ENCODE measurements at places on chromosomes 2 and 18. TPM values are rescaled to one million over a fixed set of nuclear protein-coding genes. Genes with fewer than 3 reads are reported as not detected.

GRCh38 chr18:26941584-26941983, 76.1 kb upstream of the AQP4 start:
- no peak for DNase-seq

DNA sequence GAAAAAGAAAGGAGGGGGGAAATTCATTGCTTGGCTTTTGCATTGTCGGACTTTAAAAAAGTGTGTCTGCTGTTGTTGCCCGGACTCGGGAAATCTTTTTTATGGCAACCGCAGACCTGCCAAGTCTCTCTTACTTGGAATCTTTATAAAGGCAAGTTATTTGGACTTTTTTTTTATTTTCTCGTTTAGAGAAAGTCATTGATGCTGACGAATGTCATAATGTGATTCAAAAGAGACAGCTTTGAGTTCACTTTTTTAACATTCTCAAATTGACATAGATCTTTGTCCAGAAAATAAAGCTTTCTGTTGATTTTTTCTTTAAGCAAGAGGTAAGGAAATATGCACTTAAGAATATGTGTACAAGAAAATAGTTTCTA, 651 bp upstream of the ZNF521 start:
- no peak for DNase-seq

- DNase-seq: no peak
Measured at GRCh38 chr2:141957827-141958450, 172.9 kb downstream of the LRP1B start.

GRCh38 chr2:46530639-46531038, 51.3 kb downstream of the TMEM247 start:
- DNase-seq: no peak

DNA sequence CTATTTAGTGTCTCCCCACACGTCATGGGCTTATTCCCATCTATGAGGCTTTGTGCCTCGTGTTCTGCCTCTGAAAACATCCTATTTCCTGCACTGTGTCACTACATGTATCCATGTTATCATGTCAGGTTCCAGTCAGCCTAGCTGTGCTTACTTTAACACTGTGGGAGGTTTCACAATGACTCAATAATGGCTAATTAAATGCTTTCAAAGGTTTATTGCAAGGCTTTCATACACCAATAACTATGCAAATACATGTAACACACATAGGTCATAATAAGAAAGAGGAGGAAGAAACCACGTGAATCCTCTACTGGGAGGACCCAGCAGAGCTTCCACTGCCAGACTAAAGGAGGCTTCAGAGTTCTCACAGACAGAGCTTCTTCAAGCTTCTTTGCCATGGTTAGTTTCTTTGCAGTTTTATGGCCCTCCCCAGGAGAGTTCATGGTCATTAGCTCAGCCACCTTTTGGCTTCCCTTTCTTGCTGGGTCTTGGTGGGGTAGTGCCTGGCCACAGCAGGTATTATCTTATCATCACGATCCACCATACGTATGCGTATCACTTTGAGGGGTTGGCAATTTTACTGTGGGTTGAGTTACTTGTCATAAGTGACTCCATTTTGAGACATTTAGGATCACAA, 5.1 kb upstream of the COLEC12 start:
- DNase-seq: no peak

DNA sequence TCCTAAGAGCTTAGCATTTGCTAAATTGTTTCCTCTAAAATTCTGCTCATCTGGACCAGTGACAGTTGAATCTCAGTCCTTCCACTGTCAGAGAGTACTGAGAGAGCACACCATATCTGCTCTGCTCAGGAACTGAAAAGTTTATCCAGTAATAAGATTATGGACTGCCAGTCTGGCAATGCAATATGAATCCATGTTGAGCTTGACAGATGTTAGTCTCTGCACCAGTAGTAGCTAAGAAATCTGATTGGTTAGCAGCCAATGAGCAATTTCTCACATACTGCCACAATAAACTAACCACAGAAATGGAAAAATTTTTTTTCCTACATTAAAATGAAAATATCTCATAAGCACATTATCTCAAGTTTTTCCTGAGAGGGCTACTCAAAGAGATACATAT, 2.3 kb downstream of the PRKD3 start:
- DNase-seq: no peak

- no peak for DNase-seq
Measured at GRCh38 chr2:134023854-134024253, 230.0 kb upstream of the MGAT5 start.

DNA sequence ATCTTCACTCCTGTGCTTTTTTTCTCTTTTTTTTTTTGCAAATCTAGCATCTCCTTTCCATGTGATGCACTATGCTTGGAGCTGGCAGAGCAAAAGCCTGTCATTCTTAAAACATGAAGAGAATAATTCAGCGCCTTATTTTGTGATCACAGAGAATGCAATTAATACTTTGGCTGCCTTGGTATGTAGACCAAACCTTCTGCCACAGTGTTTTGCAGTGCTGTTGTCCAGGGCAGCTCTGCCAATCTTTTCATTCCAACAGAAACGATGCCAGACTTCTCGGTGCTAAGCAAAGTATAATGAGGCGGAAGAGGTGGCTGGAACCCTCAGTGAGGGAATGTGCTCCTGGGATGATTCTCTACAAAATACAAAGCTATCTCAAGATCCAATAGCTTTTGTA, 25.6 kb downstream of the BCL2 start:
- no peak for DNase-seq

DNA sequence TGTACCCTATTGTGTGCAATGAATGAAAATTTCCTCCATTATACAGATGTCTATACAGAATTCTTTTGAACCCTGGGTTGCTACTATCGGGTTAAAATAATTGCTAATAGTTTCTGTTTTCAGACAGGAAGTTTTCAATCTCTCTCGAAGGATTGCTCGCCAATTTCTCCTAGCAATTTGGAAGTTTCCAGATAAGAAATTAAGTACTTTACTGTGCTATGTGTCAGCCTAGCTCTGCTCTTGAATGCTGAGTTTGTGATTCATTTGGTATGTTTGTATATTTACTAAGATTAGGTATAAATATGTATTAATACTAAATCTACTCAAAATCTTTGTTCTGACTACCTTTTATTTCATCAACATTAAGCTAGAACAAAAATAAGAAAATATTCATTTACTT, 74.6 kb upstream of the ARL5A start:
- no peak for DNase-seq

DNA sequence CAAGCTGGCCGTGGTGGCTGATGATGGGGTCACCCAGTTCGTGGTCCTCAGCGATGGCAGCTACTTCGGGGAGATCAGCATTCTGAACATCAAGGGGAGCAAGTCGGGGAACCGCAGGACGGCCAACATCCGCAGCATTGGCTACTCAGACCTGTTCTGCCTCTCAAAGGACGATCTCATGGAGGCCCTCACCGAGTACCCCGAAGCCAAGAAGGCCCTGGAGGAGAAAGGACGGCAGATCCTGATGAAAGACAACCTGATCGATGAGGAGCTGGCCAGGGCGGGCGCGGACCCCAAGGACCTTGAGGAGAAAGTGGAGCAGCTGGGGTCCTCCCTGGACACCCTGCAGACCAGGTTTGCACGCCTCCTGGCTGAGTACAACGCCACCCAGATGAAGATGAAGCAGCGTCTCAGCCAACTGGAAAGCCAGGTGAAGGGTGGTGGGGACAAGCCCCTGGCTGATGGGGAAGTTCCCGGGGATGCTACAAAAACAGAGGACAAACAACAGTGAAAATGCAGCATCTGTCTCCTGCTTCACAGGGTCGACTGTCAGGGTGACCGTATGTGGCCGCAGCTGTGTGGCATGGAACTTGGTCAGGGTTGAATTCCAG, 47.8 kb upstream of the INPP4A start:
- no peak for DNase-seq

- no peak for DNase-seq
Measured at GRCh38 chr2:222973733-222974132, 78.3 kb upstream of the KCNE4 start.

DNA sequence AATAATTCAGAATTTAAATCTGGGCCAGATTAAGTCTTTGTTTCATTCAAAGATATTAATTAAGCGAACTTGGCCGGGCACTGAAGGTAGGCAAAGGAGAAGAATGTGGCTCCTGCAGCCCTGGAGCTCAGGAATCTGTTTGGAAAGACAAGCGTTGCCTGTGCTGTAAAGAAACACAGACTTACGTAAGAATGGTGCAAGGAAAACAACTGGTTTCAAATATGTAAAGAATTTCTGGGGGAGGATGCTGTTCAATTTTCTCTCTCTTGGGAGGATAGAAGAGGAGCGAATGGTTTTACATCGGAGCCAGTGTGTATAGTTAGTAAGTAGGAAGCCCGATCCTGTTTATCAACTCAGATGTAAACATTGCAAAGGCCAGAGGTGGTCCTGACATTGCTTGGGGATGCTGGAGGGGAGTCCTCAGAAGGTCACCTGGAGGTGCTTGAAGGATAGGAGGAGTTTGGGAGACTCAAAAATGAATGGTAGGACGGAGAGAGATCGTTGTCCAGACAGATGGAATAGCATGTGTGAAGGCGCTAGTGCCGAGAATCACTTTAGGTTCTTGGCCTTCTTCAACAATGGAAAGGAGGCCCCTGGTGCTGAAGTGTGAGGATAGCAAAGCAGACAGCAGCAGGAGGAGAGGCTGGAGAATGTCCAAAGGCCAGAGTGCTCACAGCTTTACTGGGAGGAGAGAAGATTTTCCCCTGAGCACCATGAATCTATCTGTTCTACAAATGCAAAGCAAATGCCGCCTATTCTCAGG, 456.1 kb downstream of the LPIN1 start:
- DNase-seq: no peak

- no peak for DNase-seq
Measured at GRCh38 chr2:158659483-158659882, 135.6 kb upstream of the DAPL1 start.

GRCh38 chr2:174331595-174332216, 3.0 kb upstream of the SP9 start:
- DNase-seq: no peak

GRCh38 chr2:54015798-54016699, 45.3 kb upstream of the PSME4 start:
- DNase-seq: no peak

GRCh38 chr2:1979138-1979537, 234.8 kb upstream of the PXDN start:
- no peak for DNase-seq

DNA sequence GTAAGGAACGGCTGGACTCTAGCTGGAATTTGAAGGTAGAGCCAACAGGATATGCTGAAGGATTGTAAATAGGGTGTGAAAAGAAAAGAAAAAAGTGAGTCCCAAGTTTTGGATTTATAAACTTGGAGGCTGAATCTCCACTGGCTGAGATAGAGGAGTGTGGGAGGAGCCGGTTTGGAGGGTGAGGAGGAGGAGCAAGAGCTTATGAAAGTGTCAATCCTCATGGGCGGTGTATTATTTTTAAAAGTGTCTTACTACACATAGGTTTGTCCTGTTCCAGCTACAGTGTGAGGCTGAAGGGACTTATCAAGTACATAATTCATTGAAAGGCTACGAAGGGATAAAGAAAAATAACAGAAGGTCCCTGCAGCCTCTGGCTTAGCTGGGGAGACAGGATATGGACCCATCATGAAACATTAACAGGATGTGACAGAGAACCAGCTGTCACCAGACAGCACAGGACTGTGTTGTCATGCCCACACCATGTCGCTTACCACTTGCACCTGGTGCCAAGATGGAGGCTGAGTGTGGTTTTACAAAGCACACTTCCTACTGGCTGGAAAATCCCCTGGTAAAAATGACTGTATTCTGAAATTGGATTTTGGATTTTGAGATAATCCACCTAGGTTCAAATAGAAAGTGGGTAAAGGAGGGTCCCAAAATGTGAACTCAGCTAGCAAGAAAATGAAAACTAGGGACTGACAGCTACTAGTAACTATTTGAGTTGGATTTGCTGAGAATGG, 2.5 kb upstream of the MREG start:
- DNase-seq: no peak

GRCh38 chr2:235029054-235029453, 77.2 kb downstream of the SH3BP4 start:
- no peak for DNase-seq

GRCh38 chr2:204024906-204025475, 88.4 kb downstream of the ICOS start:
- no peak for DNase-seq

DNA sequence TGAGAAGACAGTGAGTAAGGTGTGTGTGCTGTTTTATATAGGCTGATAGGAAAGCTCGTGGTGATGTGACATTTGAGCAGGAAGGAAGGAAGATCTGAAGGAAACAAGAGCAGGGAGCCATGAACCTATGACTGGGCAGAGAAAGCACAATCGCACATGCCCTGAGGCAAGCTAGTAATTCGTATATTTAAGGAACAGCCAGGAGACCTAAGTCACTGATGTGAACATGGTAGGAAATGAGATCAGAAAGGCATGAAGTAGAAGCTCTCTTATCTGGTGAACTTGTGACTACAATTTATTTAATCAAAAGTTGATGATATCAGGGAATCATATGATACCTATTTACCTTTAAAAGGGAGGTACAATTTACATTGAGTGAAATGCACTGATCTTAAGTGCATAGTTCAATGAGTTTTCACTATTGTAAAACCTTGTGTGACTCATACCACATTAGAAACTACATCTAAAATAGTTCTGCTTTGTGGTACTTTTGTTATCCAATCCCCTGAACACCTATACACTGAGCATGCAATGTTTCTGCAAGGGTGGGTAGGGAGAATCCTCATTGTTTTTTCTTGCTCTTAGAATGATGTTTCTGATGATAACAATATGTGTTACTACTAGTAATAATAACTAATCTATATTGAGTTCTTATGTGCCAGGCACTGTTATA, 67.5 kb downstream of the GALNT13 start:
- no peak for DNase-seq

GRCh38 chr18:79641722-79642497, 37.7 kb upstream of the CTDP1 start:
- DNase-seq: no peak

GRCh38 chr2:47206181-47206580, 51.1 kb upstream of the STPG4 start:
- DNase-seq: no peak

GRCh38 chr2:8662239-8662879, 19.5 kb upstream of the ID2 start:
- DNase-seq: no peak

DNA sequence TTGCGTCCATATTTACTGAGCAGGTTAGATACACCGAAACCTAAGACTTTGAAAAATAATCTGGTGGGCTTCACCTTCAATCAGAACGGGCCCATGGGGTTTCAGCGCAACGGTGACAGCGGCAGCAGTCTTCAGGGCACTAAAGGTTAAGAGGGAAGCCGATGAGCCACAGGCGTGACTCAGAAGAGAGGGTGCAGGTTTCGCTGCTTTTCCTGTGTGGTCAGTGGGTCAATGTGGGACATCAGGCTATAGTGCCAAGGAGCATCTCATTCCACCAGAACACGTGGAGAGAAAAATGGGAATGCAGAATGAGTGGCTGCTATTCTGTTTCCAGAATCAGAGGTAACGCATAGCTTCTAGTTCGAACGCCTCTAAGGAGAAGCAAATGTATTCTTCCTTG, 8.9 kb downstream of the PTGR3 start:
- no peak for DNase-seq

DCC gene
- not detected for total RNA-seq

ELOA2 gene
- not detected for total RNA-seq

AKAIN1 gene
- total RNA-seq: not detected

PRSS56 gene
- not detected for total RNA-seq

PSMA8 gene
- total RNA-seq: 1.4 TPM

DSG2 gene
- 0.25 TPM for total RNA-seq

L3MBTL4 gene
- total RNA-seq: 0.08 TPM

ANKRD30BL gene
- total RNA-seq: not detected
